Regular cardiac myocyte (primary cell): ENCODE measurements at places on chromosomes 3 and 15. TPM values are rescaled to one million over a fixed set of nuclear protein-coding genes. Genes with fewer than 3 reads are reported as not detected.

Gene IL12A
- 1.2 and 1.4 TPM in 2 replicates for total RNA-seq

Gene HMG20A
- 27.6 and 29.9 TPM in 2 replicates for total RNA-seq

Gene GLCE
- 16.6 and 20.3 TPM in 2 replicates for total RNA-seq

Gene PFN2
- total RNA-seq: 215 and 229 TPM in 2 replicates

Gene CKMT1B
- total RNA-seq: 0.85 TPM in 1 of 2 replicates, not detected in the other

Gene ACP3
- total RNA-seq: under 0.01 and 0.28 TPM in 2 replicates

Gene EOMES
- not detected in 2 replicates for total RNA-seq

Gene SH3GL3
- total RNA-seq: not detected in 2 replicates

Gene MUSTN1
- 0.56 TPM in 1 of 2 replicates, not detected in the other for total RNA-seq

Gene BFSP2
- not detected in 2 replicates for total RNA-seq

Gene FBXL22
- total RNA-seq: 0.58 and 2.0 TPM in 2 replicates

Gene ZNF35
- total RNA-seq: 9.9 and 12.1 TPM in 2 replicates

Gene EIF4E3
- 0.58 and 2.5 TPM in 2 replicates for total RNA-seq

Gene ROPN1B
- not detected in 2 replicates for total RNA-seq

Gene CCR9
- not detected in 2 replicates for total RNA-seq

Gene APOD
- total RNA-seq: 0.19 and 1.4 TPM in 2 replicates

Gene SPRED1
- total RNA-seq: 58.6 and 80.3 TPM in 2 replicates

Gene RLBP1
- total RNA-seq: not detected in 2 replicates

Gene DUOXA1
- 0.56 TPM in 1 of 2 replicates, not detected in the other for total RNA-seq
